Brain (organoid and tissue), 16 donors: ENCODE measurements at places on chromosomes 4 and X.

- DNase-seq, result no peak
Observed at GRCh38 chr4:142064181-142064580, 427.8 kb downstream of the IL15 start.

- peak; percentile 5 for DNase-seq
Observed at GRCh38 chrX:123731258-123731986, 1.4 kb downstream of the THOC2 start.

GRCh38 chrX:72131317-72132294 is at the start of gene RTL5:
Gene RTL5 (minus strand): TSS chrX:72131915.
- peak; percentile 94 for DNase-seq

DNA sequence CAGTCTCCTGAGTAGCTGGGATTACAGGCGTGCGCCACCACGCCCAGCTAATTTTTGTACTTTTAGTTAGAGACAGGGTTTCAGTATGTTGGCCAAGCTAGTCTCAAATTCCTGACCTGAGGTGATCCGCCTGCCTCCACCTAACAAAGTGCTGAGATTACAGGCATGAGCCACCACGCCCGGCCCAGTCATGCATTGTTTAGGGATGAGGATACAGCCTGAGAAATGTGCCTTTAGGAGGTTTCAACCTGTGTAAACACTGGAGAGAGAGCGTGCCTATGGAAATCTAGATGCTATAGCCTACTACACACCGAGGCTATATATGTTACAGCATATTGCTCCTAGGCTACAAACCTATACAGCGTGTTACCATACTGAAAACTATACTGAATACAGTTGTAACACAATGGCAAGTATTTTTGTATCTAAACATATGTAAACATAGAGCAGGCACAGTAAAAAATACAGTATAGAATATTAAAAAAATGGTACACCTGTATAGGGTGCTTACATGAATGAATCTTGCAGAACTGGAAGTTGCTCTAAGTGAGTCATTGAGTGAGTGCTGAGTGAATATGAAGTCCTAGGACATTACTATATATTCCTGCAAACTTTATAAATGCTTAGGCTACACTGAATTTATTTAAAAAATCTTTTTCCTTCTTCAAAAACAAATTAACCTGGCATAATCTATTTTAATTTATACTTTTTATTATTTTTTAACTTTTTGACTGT is 588.2 kb upstream of the ADGRL3 start:
- DNase-seq, result no peak

- DNase-seq, result no peak
Observed at GRCh38 chrX:9163214-9163709, 129.3 kb upstream of the FAM9B start.

- peak; percentile 86 for DNase-seq
Observed at GRCh38 chr4:2058264-2059045, 672 bp upstream of the NAT8L start.

DNA sequence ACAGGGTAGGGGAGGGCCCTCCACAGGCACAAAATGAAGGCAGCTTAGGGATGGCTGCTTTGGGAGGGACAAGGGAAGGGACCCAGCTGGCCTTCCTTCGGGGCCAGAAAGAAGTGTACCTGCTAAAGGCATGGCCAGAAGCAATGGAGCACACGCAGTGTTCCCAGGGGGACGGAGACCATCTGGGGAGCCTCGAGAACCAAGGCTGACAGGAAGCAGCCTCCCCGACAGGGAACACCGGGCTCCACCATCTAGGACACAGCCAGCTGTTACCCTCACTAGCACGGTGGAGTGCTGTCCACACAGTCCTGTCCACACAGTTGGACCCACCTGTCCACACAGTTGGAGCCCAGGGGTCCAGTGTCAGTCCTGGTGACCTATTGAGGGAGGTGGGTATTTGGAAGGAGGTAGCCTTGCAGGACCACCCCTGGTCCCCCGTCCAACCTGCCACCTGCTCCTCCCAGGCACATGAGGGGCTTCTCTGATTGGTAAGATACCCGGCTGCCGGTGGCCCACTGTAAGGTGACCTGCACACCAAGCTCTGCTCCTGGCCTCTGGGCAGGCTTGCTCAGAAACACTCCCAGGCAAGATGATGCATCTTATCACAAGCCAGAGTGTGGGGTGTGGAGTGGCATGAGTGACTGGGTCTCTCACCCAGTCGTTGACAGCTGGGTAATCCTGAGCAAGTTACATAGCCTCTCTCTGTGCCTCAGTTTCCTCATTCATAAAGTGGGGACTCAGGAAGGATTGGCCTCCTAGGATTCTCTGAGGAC is 20.5 kb upstream of the AFAP1 start:
- DNase-seq, result no peak

GRCh38 chr4:38082424-38083385 is 122.5 kb downstream of the PTTG2 start:
- DNase-seq, result no peak

GRCh38 chr4:74450298-74450683 is 5.4 kb downstream of the AREG start:
- DNase-seq, result no peak

DNA sequence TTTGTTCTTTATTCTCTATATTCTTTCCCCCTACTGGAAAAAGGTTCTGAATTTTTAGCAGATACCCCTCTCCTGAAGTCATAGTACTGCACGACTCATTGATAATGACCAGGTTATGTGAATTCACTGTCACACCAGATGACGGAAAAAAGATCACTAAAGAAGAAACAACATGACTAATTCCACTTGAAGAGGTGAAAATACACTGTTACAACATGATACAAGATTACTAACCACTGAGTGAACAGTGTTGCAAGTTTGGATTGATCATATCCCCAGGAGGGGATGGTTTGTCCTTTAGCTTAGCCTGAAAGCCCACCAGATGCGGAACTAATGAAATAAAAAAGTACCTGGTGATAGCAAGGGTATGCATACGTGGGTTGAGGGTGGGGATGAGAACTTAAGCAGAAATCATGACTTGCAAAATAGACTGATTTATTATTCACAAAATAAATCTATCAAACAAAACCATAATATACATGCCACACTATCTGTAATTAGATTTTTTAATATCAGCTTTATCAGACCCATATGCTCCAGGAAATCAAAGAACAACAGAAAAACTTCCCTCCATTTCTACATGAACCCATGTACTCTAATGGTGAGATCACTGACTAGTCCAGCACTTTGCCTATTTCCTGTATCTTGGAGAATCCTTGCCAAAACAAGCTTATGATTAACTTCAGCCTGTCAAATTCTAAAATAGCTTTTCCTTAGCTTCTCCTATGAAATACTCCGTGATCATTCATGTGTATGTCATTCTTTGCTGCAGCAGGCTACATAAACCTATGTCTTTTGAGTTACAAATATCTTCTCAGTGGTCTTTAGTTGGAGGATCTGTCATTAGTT is 257.4 kb upstream of the AGA start:
- DNase-seq, result no peak

GRCh38 chr4:3231471-3231870 is 17.5 kb upstream of the MSANTD1 start:
- DNase-seq, result no peak

GRCh38 chr4:7241597-7242125 is 49.3 kb downstream of the SORCS2 start:
- DNase-seq, result peak; percentile 47

- DNase-seq, result no peak
Observed at GRCh38 chr4:27019766-27020165, 159.1 kb downstream of the STIM2 start.

DNA sequence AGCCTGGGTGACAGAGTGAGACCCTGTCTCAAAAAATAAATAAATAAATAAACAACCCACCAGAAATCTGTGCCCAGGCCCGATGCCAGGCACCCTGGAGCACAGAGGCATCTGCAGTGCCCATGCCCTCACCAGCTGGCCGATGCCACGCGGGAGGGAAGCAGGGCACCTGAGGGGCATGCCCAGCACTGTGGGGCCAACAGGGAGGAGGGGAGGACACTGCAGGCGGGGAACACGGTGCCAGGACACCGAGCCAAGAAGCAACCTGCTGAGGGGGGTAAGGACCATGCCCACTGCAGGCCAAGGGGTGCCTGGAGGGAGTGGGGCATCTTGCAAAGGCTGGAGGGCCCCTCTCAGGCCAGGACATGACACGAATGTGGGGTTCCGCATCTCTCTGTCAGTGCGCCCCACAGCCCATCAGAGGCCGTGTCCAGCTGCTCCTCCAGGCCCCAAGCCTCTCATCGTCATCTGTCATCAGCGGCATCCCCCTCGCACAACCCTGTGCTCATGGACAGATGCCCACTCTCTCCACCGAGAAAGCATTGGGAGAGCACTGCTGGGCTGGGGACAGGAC is 13.3 kb upstream of the DUSP9 start:
- DNase-seq, result no peak

- no peak for DNase-seq
Observed at GRCh38 chrX:16963216-16963615, 16.8 kb downstream of the REPS2 start.

GRCh38 chr4:82584931-82585330 is 23.1 kb upstream of the TMEM150C start:
- DNase-seq, result no peak

- DNase-seq, result peak; percentile 20
Observed at GRCh38 chrX:120752431-120753082, 122.7 kb upstream of the C1GALT1C1 start.

- DNase-seq, result no peak
Observed at GRCh38 chr4:155339588-155339987, 37.2 kb downstream of the MAP9 start.

DNA sequence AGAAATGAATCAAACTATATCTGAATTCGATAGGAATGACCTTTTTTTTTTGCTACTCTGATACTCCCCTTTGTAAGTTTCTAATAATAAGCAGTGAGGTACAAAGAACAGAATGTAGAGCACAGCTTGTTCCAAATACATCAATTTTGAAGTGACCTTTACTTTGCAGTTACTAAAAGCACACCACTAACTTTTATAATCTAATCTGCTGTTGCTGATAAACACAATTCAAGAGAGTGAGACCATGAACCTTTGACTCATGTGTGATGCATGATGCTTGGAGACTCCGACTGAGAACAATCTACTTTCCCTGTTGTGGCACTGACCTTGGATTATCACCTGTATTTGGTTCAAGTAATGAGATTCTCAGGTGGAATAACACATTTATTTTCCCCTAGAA is 91.6 kb upstream of the GNPDA2 start:
- peak; percentile 9 for DNase-seq

GRCh38 chr4:7753271-7753670 is 186.4 kb downstream of the AFAP1 start:
- no peak for DNase-seq
